ENCODE measurements at places on chromosomes 3 and 15.

- DNase-seq: no peak
Measured at GRCh38 chr3:28972921-28973320, 307.9 kb upstream of the RBMS3 start.

DNA sequence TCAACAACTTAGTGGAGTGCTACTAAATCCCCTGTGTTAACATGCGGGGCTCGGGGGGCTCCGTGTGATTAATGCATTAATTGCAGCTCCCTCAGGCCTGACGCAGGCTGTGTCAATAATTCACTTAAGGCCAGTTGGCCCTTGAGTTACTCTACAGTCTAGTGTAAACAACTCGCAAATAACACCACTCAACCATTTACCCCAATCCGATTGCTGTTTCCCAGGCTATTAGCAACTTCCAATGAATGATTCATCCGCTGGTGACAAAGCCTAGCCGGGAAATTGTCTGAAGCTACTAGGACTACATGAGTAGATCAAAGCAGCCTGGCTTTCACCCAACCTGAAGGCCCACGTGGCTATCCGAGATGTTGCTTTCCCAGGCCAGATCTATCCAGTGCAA lies 121.3 kb upstream of the SOX14 start:
- DNase-seq: no peak

DNA sequence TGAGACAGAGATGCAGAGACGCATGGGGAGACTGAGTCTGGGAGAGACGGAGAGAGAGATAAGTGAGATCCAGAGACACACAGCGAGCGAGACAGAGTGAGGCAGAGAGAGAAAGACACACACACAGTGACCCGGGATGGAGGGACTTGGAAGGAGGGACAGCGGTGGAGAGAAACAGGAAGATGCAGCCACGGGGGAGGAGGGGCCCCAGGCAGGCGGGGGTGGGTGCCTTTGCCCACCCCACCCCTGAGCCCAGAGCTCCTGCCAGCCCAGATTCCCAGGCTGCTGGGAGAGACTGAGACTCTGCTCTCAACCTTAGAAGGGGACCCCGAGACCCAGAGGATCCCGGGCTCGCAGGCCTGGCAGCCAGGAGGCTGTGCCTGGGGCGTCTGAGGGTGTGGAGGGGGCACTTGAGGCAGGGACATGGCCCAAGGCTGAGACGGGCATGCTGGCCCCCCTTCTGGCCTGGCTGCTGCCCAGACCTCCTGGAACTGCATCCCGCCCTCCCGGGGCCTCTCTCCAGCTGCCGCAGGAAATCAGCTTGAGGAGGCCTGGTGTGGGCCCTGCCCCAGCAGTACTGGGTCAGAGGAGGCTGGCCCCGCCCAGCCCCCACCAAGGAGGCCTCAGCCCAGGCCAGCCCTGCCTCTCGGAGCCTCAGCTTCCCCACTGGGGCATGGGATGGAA lies 18.1 kb downstream of the H1-8 start:
- no peak for DNase-seq

DNA sequence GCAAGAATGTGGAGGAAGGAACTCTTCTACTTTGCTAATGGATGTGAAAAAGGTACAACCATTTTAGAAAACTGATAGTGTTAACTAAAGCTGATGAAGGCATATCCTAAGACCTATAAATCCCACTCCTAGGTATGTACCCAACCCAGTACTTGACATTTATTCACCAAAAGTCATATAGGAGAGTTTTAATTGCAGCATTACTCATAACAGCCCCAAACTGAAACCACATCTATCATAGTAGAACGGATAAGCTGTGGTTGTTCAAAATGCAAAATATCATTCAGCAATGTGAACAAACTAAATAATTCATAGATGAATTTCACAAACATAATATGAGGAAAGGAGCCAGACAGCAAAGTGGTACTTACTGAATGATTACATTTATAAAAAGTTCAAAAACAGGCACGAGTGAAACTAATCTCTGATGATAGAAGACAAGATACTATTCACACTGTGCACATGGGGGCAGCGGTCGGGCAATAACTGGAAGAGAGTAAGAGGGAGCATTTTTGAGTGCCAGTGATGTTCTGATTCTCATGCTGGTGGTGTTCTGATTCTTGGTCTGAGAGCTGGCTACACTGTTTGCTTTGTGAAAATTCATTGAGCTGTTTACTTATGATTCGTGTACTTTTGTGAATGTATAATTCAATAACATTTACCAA lies 34.3 kb downstream of the GOLIM4 start:
- no peak for DNase-seq

DNA sequence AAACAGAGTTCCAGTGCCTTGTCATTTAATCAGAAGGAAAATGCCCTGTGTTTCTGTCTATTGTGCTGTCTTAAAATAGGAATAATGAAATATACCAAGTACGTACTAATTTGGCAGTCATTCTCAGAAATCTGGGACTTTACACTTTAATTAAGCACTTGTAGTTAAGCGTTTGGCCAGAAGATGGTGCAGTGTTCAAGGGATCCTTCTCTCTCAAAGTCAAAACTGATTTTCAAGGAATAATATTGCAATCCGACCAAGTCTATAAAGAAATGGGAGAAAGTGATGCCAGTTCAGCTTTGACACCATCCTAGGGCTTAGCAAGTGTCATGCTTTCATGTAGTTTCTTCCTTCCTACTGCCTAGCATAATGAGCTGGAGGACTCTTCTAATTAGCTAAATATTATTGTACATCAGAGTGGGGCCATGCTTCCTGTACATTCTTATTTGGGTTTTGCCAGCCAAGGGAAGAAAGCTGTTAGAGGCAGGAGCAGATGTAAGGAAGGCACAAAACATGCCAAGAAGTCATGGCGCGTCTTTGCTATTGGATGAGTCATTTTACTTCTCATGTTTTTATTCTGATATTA lies 64.8 kb downstream of the SAMMSON start:
- DNase-seq: no peak

GRCh38 chr3:43132193-43132592 lies 26.3 kb upstream of the POMGNT2 start:
- no peak for DNase-seq

DNA sequence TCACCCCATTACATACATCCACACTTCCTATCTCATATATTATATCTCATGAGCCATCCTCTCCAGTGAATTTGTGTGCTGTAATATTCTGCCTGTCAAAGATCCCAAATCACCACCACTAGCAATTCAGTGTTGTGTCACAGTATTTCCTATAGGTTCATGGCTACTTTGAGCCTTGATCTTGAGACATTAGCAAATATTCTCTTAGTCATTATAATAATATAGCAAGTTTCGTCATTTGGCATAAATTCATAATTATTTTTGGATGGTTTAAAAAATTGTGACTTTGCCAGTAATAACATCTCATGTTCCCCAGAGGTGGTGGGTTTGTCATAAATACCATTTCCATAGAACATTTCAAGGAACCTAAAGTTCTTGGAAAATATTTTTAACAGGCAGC lies 47.7 kb downstream of the CMSS1 start:
- DNase-seq: no peak

DNA sequence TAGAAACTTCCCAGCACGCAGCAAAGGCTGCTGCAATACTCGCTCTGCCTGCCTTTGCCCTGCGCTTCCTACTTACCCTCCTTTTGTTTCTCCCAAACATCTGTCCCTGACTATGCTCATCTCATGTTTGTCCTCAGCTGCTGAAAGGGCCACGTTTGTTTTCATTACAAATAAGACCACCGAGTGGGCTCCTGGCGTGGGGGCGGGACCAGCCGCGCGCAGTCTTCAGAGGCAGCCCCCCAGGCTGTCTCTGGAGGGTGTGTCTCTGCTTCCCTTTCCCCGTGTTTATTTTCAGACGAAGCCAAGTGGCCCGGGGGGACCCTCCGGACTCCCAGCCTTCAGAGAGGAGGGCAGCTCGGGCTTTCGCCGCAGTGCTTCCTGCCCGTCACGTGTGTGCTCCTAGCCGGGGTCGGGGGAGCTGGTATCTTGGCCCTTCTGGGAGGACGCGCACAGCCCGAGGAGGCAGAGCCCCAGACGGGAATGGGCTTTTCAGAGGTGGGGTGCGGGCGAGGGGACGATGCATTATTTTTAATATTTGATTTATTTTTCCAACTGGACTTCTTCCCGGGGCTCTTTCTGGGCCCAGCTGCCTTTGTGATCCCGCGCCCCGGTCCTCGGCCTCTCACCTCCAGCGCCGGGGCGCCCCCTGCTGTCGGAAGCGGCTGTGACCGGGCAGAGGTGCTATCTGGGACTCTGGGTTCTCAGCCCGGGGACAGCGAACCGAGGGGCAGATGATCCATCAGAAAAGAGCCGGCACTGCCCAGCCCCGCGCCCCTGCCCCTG lies 70.0 kb upstream of the CGNL1 start:
- peak; percentile 74 for DNase-seq

- DNase-seq: no peak
Measured at GRCh38 chr15:50353251-50353974, 1.6 kb downstream of the GABPB1 start.

DNA sequence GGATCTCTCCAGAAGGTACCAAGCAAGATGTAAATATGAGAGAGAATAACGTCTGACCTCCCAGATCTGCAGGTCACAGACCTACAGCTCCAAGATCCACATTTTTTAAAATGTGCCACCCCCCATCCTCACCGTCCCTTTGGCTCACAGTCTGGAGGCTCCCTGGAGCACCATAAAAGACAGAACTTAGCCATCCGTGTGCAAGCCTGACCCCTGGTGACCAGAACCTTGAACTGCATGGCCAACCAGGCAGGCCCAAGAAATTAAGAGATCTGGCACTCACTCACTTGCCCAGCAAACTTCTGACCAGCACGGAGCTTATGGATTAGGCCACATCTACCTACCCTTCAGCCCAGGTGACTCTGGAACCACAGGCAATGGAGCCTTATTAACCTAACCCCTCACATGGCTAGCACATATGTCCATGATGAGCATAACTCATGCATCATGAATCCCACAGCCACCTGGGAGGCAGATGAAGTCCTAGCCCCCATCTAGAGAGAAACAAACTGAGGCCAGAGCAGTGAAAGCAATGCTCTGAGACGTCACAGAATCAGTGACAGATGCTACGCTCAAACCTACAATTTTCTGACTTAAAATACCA lies 275.3 kb downstream of the UACA start:
- peak; percentile 63 for DNase-seq

GRCh38 chr3:195757438-195757770 lies 36.6 kb downstream of the MUC20 start:
- DNase-seq: no peak

- no peak for DNase-seq
Measured at GRCh38 chr3:188826574-188826973, 345.2 kb upstream of the TPRG1 start.
